ENCODE measurements at places on chromosomes 7 and 10.

DNA sequence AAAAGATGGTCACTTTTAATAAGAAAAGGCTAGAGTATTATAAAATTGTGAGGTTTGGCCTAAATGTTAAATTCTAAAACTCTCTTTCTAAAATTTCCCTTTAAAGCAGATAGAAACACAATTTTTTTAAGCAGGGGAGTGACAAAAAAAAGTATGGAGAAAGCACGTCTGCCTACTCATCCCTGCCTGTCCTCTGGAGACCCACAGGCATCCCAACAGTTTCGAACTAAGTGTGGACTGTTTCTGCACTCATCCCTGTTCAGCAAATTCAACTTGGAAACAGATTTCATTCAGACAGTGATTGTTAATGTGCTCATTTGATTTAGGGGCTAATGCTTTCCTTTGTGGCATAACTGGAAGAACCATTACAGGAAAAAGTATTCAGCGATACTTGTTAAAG is 192.6 kb upstream of the CXCL12 start:
- DNase-seq = peak; percentile 25

- DNase-seq = no peak
Measured at GRCh38 chr10:114703377-114704107, 45.5 kb upstream of the ABLIM1 start.

- no peak for DNase-seq
Measured at GRCh38 chr7:95590387-95591248, 5.7 kb downstream of the PDK4 start.

DNA sequence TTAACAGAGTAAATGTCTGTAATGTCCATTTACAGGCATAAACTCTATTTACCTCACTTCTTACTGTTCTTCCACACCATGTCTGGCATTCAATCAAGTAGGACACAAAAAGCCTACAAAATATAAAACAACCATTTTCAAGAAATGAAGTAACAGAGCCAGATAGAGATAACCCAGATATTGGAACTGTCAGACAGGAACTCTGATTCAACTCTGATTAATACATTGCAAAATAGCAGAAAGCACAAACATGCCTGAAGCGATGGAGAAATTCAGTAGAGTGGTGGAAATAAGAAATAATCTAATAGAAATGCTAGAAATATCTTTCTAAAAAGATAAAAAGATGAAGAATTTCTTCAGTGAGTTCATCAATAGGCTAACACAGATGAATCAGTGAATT is 964.4 kb downstream of the PCDH15 start:
- DNase-seq = no peak

DNA sequence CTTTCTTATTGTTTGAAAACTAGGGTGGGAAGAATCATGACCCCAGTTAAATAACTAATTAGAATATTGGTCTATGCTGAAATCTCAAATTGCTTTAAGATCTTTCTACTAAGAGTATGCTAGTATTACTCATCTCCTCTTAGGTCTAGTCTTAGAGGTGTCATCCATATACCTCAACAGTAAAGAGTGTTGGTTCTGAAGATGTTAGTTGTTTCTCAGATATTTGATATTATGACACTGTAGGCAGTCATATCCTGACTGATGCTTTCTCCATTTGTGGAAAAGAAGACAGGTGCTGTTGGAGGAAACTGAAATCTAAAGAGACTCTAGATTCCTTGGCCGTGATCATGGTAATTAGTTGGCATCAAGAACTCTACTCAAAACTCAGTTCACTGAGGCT is 21.2 kb downstream of the BPGM start:
- DNase-seq = no peak

GRCh38 chr7:16554518-16555236 is 28.1 kb downstream of the LRRC72 start:
- no peak for DNase-seq

All from vagina (tissue), 2 donors.